ENCODE measurements at places on chromosomes 12 and 14. TPM values are rescaled to one million over a fixed set of nuclear protein-coding genes. Genes with fewer than 3 reads are reported as not detected.

Gene SLCO1B3
- total RNA-seq: not detected

Gene GALNT9
- total RNA-seq: not detected

Gene LTB4R
- 8.2 TPM for total RNA-seq

Gene NANOG
- total RNA-seq: not detected

GRCh38 chr14:99773521-99774497 lies 19.4 kb upstream of the EML1 start:
- no peak for DNase-seq

DNA sequence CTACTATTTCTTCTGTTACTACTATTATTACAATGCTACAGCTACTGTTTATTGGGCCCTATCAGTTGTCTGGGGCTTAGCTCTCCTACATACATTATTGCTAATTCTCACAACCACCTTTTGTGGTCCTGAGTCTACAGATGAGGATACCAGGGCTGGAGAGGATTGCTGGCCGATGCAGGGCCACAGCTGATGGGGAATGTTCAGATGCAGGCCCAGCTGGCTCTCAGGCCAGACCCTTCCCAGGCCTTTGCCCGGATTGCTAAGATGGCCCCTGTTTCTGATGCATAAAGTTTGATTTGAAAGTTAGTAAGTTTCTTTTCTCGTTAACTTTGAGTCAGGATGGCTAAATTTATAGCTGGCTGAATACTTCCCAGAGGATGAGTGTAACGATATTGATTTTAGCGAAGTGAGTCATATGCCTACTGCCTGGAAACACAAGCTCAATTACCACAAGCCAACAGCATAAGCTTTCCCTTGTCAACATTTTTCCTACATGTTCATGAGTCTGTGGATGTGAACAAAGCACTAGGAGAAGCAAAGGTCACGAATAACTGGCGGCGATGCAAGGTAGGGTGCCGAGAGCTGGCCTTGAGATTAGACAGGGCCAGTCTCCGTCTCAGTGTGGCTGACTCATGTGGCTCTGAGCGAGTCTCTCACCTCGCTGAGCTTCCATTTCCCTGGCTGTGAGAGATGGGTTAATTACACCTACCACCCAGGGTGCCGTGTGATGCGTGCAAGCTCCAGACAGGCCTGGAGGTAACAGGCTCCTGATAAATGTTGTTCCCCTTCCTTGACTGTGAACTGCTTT lies 111.0 kb downstream of the BEGAIN start:
- no peak for DNase-seq

DNA sequence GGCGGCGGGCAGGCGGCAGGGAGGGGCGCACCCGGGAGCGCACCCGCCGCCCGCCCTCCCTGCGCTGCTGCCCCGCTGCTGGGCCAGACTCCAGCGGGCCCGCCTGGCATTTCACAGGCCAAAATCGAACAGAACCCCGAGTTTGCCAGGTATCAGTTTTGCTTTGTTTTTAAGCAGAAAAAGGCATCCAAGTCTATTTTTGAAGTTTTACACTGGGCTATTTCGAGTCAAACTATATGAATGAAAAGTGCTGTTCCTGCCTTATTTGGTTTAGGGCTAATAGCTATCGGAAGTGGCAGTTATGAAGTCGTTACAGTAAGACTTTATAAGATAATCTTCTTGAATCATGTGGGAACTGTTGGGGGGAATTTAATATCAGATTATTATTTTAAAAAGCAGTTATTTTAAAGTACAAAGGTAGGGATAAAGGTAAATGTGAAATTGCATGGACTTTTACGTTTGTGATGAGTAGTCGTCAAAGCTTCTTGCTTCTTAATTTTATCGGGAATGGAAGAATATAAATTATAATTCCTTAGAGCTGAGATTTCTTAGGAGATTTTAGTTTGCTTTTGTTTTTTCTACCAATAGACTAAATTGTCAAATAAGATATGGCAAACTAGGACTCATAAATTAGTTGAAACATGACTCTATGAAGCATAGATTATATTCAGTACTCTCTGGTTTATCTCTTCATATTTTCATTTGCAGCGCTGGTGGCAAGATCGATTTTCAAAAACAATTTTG lies 1.1 kb downstream of the MSRB3 start:
- no peak for DNase-seq
